ENCODE measurements at places on chromosomes 2 and 18. TPM values are rescaled to one million over a fixed set of nuclear protein-coding genes. Genes with fewer than 3 reads are reported as not detected.
A peak's percentile ranks its signal among the peaks of the same experiment; 100 is the strongest.

The DNPEP gene
- total RNA-seq = 148 TPM

The C2orf72 gene
- total RNA-seq = 0.66 TPM

The GPBAR1 gene
- total RNA-seq = 0.68 TPM

The CNOT9 gene
- 134 TPM for total RNA-seq

The COLEC12 gene
- total RNA-seq = not detected

The IL36B gene
- total RNA-seq = not detected

The MROH2A gene
- not detected for total RNA-seq

GRCh38 chr2:143901185-143901842, 618.6 kb downstream of the ZEB2 start:
- H3K27ac ChIP-seq = no peak overlapping the region
- no peak overlapping the region for H3K4me3 ChIP-seq
- peaks cover 24% of the 10 kb centered on the region for H3K27me3 ChIP-seq
- no peaks in the 10 kb centered on the region for H3K36me3 ChIP-seq

- H3K27me3 ChIP-seq = no peaks in the 10 kb centered on the region
- DNase-seq = no peak
- H3K27ac ChIP-seq = no peak overlapping the region
- H3K4me1 ChIP-seq = peaks cover 41% of the 10 kb centered on the region
Measured at GRCh38 chr2:96821113-96821675, 5.1 kb downstream of the CNNM3 start.

- H3K4me1 ChIP-seq = no peaks in the 10 kb centered on the region
- H3K27me3 ChIP-seq = no peaks in the 10 kb centered on the region
- no peak overlapping the region for H3K27ac ChIP-seq
- no peaks in the 10 kb centered on the region for H3K36me3 ChIP-seq
Measured at GRCh38 chr2:135424849-135425248, 106.2 kb downstream of the ZRANB3 start.

GRCh38 chr2:27839022-27839618, 51.1 kb downstream of the RBKS start:
- H3K36me3 ChIP-seq = no peaks in the 10 kb centered on the region
- no peaks in the 10 kb centered on the region for H3K27me3 ChIP-seq
- no peaks in the 10 kb centered on the region for H3K4me1 ChIP-seq
- DNase-seq = no peak

GRCh38 chr2:167987026-167987425, 260.4 kb downstream of the STK39 start:
- no peak for DNase-seq
- H3K4me1 ChIP-seq = peaks cover 3% of the 10 kb centered on the region
- H3K27me3 ChIP-seq = no peaks in the 10 kb centered on the region
- no peak overlapping the region for H3K4me3 ChIP-seq
- no peak overlapping the region for H3K27ac ChIP-seq

DNA sequence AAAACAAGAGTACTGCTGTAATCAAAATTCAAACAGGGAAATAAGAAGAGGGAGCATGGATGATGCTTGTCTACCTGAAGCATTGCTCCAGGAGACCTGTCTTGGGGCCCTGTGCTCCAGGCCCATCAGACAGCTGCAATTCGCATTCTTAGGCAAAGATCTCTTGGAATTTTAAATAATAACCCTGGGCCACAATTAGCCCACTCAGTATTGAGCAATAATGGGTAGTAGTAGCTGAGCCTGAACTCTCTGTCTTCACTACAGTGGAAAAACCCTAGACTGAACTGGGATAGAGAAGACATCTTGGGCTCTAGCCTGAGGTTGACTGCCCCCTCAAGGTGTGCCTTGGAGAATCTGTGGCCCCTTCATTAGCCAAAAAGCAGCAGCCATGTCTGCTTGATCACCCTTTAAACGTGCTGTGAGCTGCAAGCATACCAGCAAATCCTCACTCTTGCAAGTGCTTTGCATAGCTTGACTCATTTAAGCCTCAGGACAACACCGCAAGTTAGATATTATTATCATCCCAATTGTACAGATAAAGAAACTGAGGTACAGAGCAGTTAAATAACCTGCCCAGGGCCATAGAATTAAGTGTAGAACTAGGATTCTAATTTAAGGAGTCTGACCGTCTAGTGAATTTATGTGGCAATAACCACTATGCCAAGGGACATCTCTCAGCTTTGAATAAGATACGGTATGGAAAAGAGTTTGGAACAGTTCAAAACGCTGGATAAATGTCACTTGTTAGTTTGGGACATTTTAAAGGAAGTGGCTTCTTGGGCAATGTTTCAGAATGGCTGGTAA, 69.0 kb downstream of the DDX1 start:
- no peak for DNase-seq
- no peaks in the 10 kb centered on the region for H3K4me1 ChIP-seq
- H3K4me3 ChIP-seq = no peak overlapping the region
- no peaks in the 10 kb centered on the region for H3K27me3 ChIP-seq

GRCh38 chr2:173001664-173002604, 73.7 kb upstream of the MAP3K20 start:
- H3K4me1 ChIP-seq = no peaks in the 10 kb centered on the region
- no peak for DNase-seq
- H3K4me3 ChIP-seq = no peak overlapping the region
- H3K27me3 ChIP-seq = peaks cover 6% of the 10 kb centered on the region
- H3K36me3 ChIP-seq = no peaks in the 10 kb centered on the region

DNA sequence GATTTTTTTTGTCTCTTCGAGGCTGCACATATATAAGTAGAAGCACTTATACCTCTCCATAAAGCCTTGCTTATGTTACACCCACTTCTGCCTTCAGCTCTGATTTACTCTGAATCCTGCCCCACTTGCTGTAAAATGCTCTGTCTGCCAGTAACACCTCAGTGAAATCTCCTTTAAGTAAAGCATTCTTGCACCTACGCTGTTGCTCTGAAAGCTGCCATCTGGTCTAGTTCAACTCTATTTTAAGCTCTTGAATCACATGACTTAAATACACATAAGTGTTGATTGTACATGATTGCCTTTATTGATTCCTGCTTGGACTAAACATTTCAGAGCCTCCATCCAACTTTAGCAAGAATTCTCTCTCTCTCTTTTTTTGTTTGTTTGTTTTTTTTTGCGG, 609.0 kb upstream of the CELF4 start:
- no peak for DNase-seq
- no peak overlapping the region for H3K4me3 ChIP-seq
- no peaks in the 10 kb centered on the region for H3K4me1 ChIP-seq
- H3K27ac ChIP-seq = no peak overlapping the region

DNA sequence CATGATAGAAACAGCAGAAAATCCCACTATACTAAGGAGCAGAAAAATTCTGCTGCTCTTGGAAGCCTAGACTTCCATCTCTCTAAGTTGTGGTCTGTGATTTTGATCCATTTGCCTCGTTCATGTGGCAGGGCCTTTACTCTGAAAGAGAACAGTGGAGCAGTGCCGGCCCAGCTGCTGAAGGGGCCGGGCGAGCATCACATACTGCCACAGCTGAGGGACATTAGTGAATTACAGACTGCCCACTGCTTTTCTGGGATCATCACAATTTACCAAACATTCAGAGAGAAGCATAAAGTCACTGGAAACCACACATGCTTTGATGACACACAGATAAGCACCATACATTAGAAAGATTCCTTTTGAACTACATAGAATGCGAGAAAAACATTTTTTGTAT, 217.0 kb upstream of the BOD1L2 start:
- peaks cover 3% of the 10 kb centered on the region for H3K36me3 ChIP-seq
- H3K4me1 ChIP-seq = peaks cover 2% of the 10 kb centered on the region
- H3K27ac ChIP-seq = no peak overlapping the region

DNA sequence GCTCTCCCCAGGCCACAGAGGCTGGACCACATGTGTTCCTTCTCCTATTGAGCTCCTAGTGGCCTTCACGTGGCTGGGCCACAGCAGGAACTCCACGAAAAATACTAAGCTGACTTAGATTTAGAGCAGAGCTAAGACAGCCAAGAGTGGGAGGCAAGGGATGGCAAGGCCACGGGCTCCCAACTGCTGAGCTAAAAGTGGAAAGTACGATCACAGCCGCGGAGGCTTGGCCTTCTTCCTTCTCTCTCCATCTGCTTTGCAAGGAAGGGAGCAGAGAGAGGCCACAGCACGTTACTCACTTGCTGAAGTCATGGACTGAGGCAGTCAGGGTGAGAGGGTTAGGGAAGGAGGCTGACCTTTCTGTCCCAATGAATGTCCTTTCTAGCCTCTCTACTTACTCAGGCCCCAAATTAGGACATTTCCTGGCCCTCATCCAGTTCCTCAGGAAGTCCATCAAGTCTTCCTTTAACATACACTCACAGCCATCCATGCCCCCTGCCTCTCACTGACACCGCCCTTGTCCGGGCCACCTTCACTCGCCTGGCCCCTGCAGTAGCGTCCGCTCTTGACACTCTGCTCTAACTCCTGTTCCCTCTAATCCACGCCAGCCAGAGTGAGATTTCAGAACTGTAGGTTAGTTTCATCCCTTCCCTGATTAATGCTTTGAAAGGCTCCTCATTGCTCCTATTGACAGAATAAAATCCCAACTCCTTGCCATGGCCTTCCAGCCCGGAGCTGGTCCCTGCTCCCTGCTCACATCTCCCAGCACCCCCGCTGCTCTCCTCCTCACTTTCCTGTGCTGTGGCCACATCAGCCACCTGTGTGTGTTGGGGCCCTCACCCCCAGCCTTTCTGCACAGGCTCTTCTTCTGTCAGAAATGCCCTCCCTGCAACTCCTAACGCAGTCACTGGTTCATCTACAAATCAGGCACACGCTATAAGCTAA, 204.2 kb downstream of the CYP26B1 start:
- H3K27ac ChIP-seq = no peak overlapping the region
- DNase-seq = no peak
- no peaks in the 10 kb centered on the region for H3K4me1 ChIP-seq
- peaks cover 2% of the 10 kb centered on the region for H3K27me3 ChIP-seq

DNA sequence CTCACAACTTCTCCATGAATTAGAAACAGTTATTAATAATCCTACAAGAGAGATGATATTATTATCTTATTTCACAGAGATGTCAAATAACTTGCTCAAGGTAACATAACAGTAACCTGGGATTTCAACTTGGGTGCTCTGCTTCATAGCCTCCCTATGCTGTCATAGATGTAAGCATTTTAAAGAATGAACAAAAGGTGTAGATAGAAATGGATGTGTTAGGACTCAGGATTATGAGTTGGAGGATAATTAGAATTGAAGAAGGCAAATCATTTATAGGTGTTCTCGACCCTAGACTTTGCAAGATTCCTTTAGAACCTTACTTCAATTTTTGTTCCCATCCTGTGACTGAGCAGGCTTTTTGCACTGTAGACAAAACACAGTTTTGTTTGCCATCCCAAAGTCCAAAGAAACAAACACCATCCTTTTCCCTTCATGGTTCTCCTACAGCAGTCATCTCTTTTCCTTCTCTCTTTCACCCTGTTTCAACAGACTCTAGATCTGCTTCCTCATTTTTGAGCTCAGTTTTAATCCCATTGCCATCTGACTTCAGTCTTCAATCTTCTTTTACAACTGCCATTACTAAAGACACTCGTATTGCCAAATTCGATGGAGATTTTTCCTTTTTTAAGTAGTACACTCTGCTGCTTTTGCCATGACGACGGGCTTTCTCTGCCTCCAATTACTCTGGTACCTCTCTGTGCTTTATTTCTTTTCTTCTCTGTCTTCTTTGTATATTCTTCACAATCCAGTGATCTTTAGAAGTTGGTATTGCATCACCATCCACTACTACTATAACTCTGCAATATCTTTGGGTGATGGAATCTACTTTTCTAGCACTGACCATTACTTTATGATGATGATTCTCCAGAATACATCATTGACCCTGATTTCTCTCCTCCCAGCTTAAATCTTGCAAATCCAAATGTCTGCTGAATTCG, 4.5 kb downstream of the HNMT start:
- H3K27ac ChIP-seq = no peak overlapping the region

- H3K4me1 ChIP-seq = peaks cover 10% of the 10 kb centered on the region
- no peak for DNase-seq
- H3K36me3 ChIP-seq = peaks cover 29% of the 10 kb centered on the region
- H3K27me3 ChIP-seq = no peaks in the 10 kb centered on the region
- H3K27ac ChIP-seq = no peak overlapping the region
Measured at GRCh38 chr18:36814994-36815393, 13.8 kb downstream of the TPGS2 start.

DNA sequence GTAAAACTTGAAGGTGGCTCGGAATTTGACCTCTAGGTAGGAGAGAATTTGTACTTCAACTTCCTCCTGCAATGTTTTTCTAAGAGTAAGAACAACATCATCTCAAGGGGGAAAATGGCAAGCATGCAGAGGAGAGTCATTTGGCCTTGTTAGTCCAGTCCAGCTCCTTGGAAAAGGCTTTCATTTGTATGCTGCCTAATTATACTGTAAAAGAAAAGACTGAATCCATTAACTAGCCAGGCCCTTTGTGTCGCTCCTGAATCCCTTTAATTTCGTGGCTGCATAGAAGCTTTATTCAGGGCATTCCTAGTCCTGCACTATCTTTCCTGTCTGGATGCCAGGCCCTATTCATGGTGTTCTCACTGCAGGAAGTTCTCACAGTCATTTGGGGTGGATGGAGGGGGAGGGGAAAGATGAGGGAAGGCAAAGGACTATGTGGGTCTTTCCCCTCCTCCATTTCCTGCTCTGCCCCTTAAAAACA, 36.0 kb downstream of the PHLPP1 start:
- DNase-seq = no peak
- no peak overlapping the region for H3K27ac ChIP-seq

GRCh38 chr2:232387451-232388171, 9.1 kb downstream of the ALPP start:
- peaks cover 54% of the 10 kb centered on the region for H3K27me3 ChIP-seq
- H3K27ac ChIP-seq = no peak overlapping the region
- H3K36me3 ChIP-seq = no peaks in the 10 kb centered on the region
- H3K4me3 ChIP-seq = no peak overlapping the region
- no peaks in the 10 kb centered on the region for H3K4me1 ChIP-seq
- DNase-seq = no peak

GRCh38 chr18:27073404-27073830, 111.7 kb downstream of the CHST9 start:
- no peaks in the 10 kb centered on the region for H3K4me1 ChIP-seq
- no peaks in the 10 kb centered on the region for H3K27me3 ChIP-seq
- no peak for DNase-seq
- no peak overlapping the region for H3K27ac ChIP-seq
- no peak overlapping the region for H3K4me3 ChIP-seq
- no peaks in the 10 kb centered on the region for H3K36me3 ChIP-seq

- H3K27ac ChIP-seq = no peak overlapping the region
- H3K36me3 ChIP-seq = no peaks in the 10 kb centered on the region
Measured at GRCh38 chr2:82780050-82780449, 1679.0 kb downstream of the SUCLG1 start.

- H3K36me3 ChIP-seq = peaks cover 55% of the 10 kb centered on the region
- H3K27me3 ChIP-seq = no peaks in the 10 kb centered on the region
- H3K27ac ChIP-seq = no peak overlapping the region
- DNase-seq = peak; percentile 82
Measured at GRCh38 chr2:46909771-46910419, 5.7 kb downstream of the MCFD2 start.

Measured in activated CD4-positive, alpha-beta T cell treated with anti-CD3 and anti-CD28 coated beads, Interleukin-2, amount 10 ng/mL, durations not matched to agents 24 days and 14 days (primary cell).